Fibroblast of upper back skin (primary cell): ENCODE measurements at places on chromosomes 1 and 21.

DNA sequence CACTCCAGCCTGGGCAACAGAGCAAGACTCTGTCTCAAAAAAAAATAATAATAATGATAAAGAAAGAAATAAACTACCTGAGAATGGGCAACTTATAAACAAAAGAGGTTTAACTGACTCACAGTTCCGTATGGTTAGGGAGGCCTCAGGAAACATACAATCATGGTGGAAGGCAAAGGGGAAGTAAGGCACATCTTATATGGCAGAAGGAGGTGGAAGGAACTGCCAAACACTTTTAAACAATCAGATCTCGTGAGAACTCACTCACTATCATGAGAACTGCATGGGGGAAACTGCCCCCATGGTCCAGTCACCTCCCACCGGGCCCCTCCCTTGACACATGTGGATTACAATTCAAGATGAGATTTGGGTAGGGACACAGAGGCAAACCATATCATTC, 6.3 kb upstream of the EGLN1 start:
- no peak for DNase-seq

GRCh38 chr1:235782601-235783000, 84.1 kb downstream of the LYST start:
- peak; percentile 38 for DNase-seq

DNA sequence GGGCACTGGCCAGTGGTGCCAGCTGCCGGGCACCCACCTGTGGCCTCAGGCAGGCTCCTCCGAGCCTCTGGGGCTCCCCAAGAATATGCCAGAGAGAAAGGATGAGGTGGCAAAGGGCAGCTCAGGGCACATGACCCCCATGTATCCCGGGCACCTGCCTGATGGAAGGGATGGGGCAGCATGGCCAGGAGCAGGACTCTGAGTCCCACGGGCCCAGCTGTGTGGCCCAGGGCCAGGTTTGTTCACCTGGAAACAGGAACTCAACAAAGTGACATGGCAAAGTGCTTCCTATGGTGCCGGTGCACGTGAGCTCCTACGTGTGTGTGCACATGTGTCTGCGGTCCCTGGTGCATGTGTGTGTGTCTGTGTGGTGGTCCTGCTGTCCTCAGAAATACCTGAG, 9.5 kb upstream of the GPR153 start:
- DNase-seq = no peak

DNA sequence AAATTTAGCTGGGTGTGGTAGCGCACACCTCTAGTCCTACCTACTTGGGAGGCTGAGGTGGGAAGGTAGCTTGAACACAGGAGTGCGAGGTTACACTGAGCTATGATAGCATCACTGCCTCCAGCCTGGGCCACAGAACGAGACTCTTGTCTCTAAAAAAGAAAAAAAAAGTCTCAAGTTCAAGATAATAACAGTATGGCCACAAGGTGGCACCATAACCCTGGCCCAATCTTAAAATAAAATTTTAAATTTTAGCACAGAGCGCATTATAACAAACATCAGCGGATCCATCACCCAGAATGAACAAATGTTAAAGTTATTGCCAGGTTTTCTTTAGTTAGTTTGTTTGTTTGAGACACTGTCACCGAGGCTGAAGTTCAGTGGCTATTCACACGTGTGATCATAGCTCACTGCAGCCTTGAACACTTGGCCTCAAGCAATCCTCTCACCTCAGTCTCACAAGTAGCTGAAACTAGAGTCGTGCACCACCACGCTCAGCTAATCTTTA, 2.9 kb upstream of the HTR6 start:
- peak; percentile 42 for DNase-seq
